Activated T-cell treated with anti-CD3 and anti-CD28 coated beads, Interleukin-2, amount 50 U/mL, for 1 hour (primary cell): ENCODE measurements at places on chromosomes 5 and 9.

GRCh38 chr5:79122973-79123372, 11.4 kb downstream of the BHMT start:
- DNase-seq = no peak

DNA sequence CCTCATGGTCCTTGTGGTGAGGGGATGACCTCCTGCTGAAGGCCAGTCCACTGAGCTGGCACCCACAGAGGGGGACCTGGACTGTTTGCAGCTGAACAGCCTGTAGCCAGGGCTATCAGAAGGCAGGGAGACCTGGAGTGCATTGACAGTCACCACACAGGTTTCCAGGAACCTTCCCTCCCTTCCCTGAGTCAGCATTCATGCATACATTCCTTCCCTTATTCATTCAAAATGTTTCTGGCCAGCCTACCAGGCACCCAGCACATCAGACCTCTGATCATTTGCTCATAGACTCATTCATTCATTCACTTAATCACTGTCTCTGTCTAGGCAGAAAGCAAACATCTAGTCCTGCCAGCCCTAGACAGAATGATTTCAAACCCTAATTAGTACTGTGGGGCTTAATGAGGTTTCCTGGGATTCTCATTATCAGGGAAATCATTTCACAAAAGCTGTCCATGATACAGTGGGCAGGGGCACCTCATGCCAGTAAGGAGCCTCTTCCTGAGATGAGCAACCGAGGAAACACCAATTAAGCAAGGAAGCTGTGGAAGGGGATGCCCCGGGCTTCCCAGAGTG, 110.1 kb upstream of the PPP1R26 start:
- no peak for DNase-seq

DNA sequence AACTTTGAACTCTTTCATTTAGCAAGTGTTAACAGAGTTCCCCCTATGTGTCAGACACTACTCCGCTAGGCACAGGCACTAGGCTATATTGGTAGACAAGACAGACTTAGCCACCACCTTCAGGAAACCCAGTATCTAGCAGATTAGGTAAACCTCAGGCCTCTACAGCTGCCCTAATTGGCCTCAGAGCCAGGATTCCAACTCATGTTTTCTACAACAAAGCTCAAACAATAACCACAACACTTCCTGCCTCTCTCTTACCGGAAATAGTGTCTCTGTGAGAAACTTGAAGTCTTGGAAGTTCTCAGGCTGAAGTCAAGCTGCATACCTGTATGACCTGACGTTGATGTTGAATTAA, 116.6 kb upstream of the SLC44A1 start:
- peak; percentile 29 for DNase-seq

DNA sequence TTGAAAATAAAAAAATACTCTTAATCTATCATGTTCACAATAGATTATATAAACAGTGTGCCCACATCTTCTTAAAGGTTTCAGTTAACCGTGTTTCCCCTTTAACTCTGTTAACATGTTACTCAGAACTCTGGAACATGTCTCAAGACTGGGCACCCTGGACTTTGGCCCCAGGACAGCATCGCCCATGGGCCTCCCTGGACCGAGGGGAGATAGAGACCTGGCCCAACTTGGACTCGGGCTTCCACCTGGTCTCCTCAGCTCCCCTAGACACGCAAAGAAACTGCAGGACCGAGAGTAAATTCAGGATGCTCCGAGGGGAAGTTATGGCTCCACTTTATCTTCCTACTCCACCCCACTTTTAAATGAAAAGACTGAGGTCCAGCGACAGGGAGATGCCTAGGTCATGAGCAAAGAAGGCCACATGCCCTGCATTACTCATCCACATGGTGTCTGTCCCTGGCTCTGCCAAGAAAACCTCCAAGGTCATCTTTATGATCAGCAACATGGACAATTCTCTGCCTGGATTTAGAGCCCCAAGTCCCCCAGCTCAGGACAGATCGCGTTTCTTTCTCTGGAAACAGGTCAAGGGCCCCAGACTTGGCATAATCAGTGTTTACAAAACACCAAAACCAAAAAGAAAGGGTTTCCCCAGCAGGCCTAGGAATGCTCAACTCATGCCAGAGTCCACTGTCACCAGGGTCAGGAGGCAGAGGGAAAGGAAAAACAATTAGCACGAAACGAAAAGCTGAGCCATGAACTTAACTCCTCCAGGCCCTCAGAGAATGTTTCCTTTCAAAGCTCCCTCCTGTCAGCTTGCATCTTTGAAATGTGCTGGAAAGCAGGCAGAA, 17.4 kb downstream of the GPX3 start:
- DNase-seq = no peak

- no peak for DNase-seq
These were observed 106.6 kb upstream of the PJA2 start for GRCh38 chr5:109516390-109516789.

DNA sequence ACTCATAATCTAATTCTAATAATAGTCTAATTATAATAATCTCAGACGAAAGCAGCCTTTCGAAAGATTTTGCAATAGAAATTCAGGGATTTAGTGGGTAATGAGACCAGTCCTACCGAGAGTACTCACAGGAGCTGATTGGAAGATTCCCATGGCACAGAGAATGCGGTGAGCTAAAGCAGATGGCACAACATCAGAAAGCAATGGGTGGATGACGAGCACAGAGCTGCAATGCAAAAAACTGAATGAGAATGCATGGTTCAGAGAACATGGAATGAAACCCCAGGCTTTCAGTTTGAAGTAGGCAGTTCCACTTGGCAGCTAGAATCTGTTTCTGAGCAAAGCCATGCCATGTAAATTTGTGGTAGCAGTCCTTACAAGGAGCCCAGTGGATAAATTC, 78.2 kb upstream of the SPINK5 start:
- no peak for DNase-seq

DNA sequence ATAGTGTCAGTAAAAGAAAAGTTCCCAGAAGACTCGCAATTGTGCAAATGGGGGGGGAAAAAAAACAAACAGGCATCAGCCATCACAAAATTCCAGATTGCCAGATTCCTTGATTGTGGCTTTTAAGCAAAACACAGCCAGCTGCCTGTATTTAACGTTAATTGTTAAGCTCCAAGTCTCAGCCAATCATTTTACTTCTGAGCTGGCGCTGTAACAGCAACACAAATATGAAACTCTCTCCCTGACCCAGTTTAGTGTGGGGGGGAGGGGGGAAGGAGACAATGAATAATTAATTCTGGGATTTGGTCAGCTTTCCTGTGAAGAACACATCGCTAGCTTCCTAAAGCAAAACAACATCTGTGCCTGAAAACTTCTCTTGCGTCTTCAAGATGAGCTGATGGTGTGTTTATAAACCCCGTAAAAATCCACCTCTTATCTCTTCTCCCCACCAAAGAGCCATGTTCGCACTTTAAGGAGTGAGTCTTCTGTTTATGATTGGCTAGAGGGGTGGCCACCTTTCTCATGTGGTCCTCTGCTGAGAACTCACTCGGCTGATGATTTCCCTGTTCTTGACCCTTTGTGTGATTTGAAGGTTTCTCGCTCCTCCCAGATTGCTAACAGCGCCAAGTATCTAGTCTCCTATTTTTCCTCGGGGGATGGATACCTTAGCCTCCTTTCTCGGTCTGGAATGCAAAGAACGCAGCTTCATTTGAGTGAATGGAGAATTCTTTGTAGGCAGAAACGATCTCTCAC, 160.2 kb upstream of the DAPK1 start:
- no peak for DNase-seq

- DNase-seq = no peak
These were observed 6.9 kb downstream of the NEURL1B start for GRCh38 chr5:172648013-172648381.

- no peak for DNase-seq
These were observed 109.3 kb upstream of the FCN2 start for GRCh38 chr9:134770972-134771971.

GRCh38 chr5:95178046-95178651, 106.7 kb downstream of the MCTP1 start:
- no peak for DNase-seq

GRCh38 chr5:159908591-159908940, 7.7 kb upstream of the ADRA1B start:
- DNase-seq = no peak

DNA sequence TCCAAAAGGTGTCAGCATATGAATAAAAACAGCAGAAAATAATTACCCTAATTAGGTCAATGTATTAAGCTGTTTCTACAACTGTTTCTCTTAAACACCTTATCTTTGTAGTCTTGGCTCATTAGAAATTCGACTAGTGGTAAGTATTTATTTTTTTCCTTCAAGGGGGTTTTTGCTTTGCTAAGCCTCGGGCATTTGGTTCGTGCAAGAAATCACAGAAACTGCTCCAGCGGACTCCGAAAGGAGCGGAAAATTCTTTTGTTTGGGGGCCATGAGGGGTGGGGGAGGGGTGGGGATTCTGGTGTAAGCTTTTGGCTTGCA, 757 bp downstream of the ZBED3 start:
- no peak for DNase-seq

GRCh38 chr9:124353811-124354274, 61.4 kb downstream of the PSMB7 start:
- DNase-seq = no peak

GRCh38 chr9:91421128-91421765, 2.4 kb downstream of the NFIL3 start:
- DNase-seq = peak; percentile 23

- peak; percentile 56 for DNase-seq
These were observed 24.9 kb downstream of the PCDHGC5 start for GRCh38 chr5:141513627-141514329.

- DNase-seq = no peak
These were observed 5.3 kb downstream of the MROH2B start for GRCh38 chr5:41065691-41066335.

DNA sequence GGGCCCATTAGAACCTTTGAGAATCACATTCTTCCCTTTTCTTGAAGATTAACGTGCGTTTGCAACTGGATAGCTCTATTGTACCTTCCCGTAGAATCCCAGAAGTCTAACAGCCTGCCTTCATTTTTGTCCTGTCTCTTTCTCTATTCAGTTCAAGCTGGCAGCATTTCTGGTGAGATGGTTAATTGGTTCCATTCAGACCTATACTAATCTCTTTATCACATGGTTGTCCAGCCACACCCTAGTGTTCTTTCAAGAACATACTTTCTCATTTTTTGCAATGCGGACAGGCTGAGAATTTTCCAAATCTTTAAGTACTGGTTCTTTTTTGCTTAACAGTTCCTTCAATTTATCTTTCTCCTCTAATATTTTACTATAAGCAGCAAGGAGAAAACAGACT, 26.0 kb downstream of the NUTM2F start:
- no peak for DNase-seq

DNA sequence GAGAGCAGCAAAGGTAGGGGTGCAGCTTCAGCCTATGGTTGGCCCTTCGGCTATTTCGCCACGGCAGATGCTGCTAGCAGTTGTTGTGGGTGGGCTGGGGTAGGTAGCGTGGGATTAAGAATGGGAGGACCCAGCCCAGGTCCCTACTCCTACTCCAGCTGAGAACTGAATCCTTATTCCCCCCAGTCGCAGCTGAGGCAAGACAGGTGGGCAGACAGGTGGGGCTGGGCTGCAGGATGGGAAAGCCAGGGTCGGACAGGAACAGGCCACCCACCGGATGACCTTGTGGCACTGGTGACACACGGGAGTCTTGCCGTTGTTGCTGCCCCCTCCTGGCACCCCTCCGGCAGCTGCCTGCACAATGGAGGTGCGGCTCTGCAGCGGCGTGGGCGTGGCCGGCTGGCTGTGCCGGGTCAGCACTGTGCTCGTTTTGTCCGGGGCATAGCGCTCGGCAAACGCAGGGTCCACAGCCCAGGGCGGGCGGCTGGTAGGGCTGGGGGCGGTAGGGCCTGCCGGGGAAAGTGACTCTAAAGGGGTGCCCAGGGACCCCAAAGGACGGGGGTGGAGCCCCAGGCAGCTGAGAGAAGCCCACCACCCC, 8.2 kb downstream of the PDLIM7 start:
- no peak for DNase-seq

DNA sequence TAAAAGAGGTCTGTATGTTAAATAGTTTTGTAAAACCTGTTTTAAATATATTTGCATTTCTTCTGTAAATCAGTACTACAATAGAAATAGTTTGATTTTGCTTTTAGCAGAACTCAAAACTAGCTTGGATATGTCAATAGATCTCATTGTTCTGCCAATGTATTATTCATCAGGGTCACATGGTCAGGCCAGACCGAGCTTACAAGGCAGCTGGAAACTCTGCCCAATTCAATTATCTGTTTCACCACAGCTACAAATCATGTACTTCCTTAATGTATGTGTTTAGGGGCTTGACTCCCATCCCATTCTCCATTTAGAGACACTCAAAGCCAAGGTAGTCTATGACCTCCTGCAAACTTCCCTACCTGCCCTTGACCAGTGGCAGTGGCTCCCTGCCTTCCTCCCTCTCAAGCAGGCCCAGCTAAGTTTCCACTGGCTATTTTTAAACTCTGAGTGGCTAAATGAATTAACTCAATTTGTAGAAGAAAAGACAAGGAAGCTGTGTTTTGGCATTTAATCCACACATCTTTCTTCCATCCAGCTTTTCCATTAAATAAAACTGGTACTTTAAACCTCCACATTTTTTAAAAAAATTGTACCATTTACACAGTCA, 46.4 kb upstream of the SELENOP start:
- DNase-seq = no peak

GRCh38 chr5:52837068-52837467, 49.4 kb downstream of the ITGA1 start:
- no peak for DNase-seq

GRCh38 chr9:126720036-126720435, 84.8 kb upstream of the ZBTB43 start:
- no peak for DNase-seq

GRCh38 chr5:103259705-103260355, 1.3 kb downstream of the MACIR start:
- DNase-seq = no peak

DNA sequence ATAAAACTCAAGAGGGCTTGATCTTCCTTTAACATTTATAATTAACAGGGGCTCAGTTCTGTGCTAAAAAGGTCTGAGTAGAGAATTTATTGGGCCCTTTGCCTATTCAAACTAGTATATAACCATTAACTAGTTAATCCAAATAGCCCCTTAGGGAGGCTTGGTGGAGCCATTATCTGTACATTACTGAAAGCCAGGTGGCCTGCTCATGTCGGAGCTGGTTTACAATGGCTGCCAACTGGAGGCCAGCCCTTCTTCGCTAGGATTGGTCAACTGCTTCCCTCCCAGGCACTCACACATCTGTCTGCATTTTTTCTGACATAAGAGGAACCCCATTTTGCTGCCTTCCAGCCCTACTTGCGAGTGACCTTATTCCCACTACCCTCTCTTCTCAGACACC, 30.4 kb upstream of the NDFIP1 start:
- DNase-seq = no peak

GRCh38 chr9:73845954-73846690, 651.0 kb upstream of the RORB start:
- no peak for DNase-seq

DNA sequence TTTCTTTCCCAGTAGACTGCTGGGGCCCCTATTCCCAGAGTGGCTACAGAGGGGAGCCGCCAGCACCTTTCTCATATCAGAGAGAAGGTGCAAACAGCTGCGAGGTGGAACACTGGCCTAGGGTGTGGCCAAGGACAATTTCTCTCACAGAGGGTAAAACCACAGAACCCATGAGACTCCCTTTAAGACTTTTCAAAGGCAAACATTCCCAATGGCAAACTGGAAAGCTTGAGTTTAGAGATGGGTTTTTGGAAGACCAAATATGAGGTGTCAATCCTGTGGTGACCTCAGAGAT, 335.1 kb upstream of the PIK3R1 start:
- DNase-seq = no peak

- DNase-seq = no peak
These were observed 244.0 kb downstream of the EPB41L4A start for GRCh38 chr5:112174959-112175594.
